ENCODE measurements at places on chromosomes 4 and X.
A peak's percentile ranks its signal among the peaks of the same experiment; 100 is the strongest.

DNA sequence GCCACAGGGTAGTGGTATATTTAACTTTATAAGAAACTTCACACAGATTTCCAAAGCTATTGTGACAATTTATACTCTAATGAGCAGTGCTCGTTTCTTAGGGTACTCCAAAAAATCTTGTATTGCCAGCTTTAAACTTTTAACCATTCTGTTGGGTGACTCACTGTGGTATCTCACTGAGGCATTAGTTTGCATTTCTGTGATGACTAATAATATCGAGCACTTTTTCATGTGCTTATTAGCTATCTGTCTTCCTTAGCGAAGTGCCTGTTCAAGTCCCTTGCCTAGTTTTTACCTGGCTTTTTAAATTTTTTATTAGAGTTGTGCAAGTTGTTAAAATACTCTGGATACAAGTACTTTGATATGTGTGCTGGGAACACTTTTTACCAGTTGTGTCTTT, 5.5 kb downstream of the PNMA3 start:
- peak; percentile 12 for DNase-seq

DNA sequence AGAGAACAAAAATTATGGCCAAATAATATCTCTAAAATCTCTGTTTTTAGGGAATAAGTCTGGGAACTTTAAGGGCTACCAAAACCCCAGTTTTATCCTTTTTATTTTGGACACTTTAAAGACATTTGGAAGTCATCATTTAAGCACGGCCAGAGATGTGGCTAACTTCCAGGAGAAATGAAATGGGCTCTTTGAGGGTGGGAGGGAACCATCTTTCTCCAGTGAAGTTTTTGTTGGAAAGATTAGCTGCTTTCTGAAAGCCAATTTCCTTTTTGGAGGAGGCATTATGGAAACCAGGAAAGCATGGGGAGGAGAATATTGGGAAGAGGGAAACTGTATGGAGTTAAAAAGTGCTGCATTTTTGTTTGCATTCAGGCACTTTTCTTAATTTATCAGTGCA, 4.8 kb downstream of the VSIG1 start:
- no peak for DNase-seq

GRCh38 chr4:76732246-76732645, 165.7 kb downstream of the SOWAHB start:
- DNase-seq, result no peak

DNA sequence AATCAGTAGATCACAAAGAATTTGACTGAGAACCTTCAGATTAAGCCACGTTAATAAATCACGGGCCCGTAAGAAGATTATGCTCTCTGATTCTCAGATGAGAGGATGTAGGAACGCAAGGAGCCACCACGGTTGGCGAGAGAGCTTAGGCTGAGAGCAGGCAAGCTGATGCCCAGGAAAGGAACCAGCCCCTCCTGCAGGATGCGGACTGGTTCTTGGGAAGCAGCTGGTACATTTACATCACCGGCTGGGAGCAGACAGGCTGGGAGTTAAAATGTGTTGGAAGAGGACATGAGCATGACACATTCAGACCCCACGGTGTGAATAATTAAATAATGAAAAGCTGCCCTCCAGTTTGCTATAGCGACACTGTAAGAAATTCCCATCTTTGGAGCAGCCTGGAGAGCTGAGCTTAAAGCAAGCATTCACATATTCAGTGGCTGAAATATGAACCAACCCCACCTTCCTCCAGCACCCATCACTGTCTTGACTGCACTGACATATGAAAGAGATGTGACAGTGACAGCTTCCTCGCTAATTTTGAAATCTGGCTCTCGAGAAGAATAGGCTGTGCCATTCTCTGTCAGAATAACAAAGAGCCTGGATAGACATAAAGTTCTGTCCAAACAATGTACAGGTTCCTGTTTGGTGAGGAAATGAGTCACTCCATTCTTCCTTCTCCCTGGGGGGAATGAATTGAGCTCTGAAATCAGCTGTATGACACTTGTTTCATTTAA, 33.1 kb downstream of the LNX1 start:
- no peak for DNase-seq

DNA sequence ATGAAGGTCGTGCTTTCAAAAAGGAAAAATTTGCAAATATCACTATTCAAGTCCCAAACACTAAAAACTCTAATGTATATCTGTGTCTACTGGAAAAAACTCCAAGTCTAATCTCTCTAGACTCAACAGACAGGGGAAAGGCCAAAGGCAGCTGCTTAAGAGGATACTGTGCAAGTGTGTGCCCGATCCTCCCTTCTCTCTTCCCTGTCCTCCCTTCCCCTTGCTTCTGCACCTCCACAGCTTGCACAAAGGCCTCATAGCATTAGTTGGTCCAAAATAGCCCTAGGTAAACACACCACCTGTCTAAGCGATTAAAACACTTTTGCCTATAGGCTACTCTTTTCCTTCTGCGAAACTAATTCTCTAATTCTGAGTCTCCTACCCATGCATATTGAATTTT, 10.6 kb downstream of the C4orf54 start:
- no peak for DNase-seq

- no peak for DNase-seq
Measured at GRCh38 chrX:19897091-19897490, 9.7 kb upstream of the SH3KBP1 start.

DNA sequence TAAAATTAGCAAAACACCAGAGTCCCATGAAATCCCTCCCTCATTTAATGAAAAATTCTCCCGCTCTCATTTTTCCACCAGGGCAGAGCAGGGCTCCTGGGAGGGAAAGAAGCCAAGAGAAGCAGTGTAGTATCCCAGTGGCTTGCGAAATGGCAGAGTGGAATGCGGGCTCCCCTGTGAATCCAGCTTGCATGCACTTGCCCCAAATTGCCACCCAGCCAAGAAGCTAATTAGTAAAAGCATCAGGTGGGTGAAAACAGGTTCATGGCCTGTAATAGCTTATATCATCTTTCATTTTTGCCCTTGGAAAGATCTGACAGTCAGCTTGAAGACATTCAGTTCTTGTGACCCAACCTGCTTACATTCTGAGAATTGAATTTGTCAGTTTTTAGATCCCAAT, 10.1 kb downstream of the AMOT start:
- no peak for DNase-seq

GRCh38 chr4:73690051-73690738, 50.2 kb upstream of the CXCL8 start:
- no peak for DNase-seq

GRCh38 chr4:37628977-37629609, 57.1 kb downstream of the RELL1 start:
- peak; percentile 78 for DNase-seq

Data from RCC 7860 (cell line).